Mammary epithelial cell (primary cell): ENCODE measurements at places on chromosomes 16 and 17.

GRCh38 chr17:64332502-64332901 is 58.2 kb downstream of the PECAM1 start:
- DNase-seq = no peak

DNA sequence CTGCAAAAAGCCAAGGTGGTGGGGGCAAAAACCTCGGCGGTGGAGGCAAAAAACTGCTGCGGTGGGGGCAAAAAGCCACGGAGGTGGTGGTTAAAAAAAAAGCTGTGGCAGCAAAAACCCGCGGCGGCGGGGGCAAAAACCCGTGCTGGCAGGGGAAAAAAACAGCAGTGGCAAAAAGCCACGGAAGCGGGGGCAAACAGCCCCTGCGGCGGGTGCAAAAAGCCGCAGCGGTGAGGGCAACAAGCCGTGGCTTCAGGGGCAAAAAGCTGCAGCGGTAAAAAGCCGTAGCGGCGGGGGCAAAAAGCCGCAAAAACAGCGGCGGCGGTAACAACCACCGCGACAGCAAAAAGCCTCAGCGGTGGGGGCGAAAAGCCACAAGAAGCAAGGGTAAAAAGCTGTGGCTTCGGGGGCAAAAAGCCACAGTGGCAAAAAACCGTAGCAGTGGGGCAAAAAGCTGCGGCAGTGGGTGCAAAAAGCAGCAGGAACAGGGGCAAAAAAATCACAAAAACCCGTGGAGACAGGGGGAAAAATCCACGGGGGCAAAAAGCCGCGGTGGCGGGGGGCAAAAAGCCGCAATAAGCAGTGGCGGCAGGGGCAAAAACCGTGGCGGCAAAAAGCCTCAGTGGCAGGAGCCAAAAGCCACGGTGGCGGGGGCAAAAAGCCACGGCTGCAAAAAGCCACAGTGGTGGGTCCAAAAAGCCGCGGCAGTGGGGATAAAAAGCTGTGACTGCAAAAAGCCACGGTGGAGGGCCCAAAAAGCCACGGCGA is 193.7 kb downstream of the SHCBP1 start:
- no peak for DNase-seq

GRCh38 chr16:58170223-58170622 is 27.7 kb downstream of the CSNK2A2 start:
- no peak for DNase-seq

DNA sequence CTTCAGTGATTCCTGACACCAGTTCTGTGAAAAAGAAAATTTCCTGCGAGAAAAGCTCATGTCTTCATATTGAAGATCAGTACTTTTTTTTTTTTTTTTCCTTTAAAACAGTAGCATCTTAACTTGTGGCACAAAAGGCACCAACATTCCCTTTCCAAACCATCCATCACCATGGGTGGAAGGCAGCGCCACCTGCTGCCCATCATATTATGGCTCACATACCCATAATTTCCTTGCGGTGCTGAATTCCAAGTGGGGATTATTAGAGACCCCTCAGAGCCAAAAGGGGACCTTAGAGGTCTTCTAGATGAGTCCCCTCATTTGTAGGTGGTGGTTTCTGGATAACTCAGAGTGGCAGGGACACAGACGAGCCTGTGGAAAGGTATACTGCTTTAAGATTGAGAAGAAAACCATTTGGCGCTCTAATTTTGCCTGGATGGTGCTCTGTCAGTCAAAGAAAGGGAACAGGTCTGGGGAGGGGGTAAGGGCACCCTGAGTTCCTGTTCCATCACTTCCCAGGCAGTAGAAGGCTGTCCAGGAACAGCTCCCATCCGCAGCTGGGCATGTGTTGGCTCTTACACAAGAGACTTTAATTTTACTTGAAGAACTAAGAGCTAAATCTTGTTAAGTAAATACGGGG is 7.9 kb upstream of the SOST start:
- no peak for DNase-seq
